ENCODE measurements at places on chromosomes 11 and 22. TPM values are rescaled to one million over a fixed set of nuclear protein-coding genes. Genes with fewer than 3 reads are reported as not detected.
A peak's percentile ranks its signal among the peaks of the same experiment; 100 is the strongest.

Gene DDI1
- total RNA-seq = not detected

Gene MPPED1
- not detected for total RNA-seq

Gene HEPACAM
- not detected for total RNA-seq

Gene CDON
- total RNA-seq = 26.8 TPM

Gene GPR137
- 64.8 TPM for total RNA-seq

Gene PRSS23
- 742 TPM for total RNA-seq

DNA sequence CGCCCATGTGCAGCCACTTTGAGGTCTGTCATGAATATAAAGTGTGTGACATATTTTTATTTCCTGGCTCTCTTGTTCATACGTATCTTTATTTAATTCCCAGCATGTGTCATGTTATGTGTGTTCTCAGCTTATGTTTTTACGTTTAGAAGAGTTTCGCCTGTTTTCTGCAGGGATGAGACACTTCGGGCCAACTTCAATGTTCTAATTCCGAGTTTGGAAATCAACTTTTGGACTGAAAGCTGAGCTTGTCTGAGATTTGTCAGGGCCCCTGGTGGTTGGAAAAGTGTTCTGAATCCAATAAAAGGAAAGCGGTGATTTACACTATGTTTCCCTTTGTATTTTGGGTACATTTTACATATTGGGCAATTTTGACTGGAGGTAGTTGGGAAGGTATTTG lies 810.7 kb downstream of the TBC1D22A start:
- DNase-seq = no peak

GRCh38 chr22:35821654-35822053 lies 104.0 kb downstream of the APOL5 start:
- no peak for DNase-seq

DNA sequence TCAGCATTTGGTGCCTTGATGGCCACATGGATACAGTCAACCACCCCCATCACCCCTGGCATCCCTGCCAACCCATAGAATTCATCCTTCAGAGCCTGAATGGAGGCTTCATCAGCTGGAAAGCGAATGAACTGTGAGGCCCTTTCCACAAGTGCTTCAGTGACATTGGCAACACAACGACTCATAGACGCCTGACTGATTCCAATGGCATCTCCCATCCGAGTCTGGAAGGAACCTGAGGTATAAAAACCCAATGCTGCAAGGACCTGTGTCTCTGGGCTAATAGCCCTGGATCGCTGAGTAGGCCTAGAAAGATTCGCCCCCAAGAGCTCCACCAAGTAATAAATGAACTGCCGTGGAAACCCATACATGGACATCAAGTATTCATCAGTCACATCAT lies 1.3 kb downstream of the HARBI1 start:
- no peak for DNase-seq

- DNase-seq = no peak
Observed at GRCh38 chr11:2660357-2660939, 39.3 kb downstream of the KCNQ1OT1 start.

DNA sequence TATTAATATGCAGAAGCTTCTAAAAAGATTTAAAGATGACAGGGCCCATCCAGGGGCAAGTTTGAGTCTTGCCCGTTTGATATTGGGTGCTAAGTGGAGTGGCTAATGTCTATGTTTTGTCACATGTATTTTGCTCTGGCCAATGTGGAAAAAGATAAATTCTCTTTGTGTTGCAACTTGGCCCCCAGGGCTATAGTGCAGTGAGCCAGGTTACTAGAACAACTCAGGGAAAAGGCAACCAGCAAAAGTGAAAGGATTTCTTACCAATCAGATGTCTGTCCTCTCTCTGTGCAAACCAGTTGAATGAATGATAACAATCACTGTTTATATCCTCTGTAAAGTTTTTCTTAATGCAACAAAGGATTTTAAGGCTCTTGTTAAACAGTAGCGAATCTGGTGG lies 4.6 kb upstream of the CLNS1A start:
- no peak for DNase-seq

DNA sequence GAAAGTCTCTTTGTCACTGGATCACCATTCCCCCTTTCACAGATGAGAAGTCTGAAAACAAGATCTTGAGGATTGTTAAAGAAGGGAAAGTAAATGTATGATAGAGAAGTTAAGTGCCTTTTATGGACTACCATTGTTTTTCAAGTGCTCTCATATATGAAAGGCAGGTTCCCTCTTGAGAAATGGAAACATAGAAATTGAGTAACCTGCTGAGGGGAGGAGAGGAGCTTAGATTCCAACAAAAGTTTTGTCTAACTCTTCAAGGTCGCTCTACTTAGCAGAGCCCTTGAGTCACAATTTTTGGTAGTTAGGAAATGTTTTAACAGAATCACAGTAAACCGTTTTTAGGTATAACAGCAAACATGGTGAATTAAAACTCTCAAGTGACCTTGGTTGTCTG lies 80.1 kb downstream of the SVIP start:
- no peak for DNase-seq

- DNase-seq = no peak
Observed at GRCh38 chr11:66835768-66836405, 7.4 kb upstream of the RCE1 start.

GRCh38 chr11:71221201-71221600 lies 31.2 kb downstream of the SHANK2 start:
- DNase-seq = peak; percentile 56

DNA sequence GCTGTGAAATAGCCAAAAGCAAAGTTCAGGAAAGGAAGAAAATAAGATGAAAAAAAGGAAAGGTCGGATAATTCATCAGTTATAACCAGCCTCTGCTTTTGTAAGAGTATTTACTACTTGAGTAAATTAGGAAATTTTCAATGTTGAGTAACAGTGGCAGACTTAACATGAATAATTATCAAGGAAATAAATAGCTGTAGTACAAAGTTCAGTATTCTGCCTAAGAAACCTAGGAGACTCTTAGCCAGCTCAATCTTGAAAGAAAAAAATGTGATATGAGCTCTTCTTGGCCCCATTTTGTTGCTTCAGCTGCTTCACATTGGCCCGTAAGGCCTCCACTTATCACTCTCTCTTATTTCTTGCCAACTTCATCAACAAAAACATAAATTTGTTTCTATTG lies 17.0 kb upstream of the DNAJB7 start:
- DNase-seq = no peak

GRCh38 chr11:130034236-130034635 lies 31.6 kb upstream of the PRDM10 start:
- no peak for DNase-seq

DNA sequence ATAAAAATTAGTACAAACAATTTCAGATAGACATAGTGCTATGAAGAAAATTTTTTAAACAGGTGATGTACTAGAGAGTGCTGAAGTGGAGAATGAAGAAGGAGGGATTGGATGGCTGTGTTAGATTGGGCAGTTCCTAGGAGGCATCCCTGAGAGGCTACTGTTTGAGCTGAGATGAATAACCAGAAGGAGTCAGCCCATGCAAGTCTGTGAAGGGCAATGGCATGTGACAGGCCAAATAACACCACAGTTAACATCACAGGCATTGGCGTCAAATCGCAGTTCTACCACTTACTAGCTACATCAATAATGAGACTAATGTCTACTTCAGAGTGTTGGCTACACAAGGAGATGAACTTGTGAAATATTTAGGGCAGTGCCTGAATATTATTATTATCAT lies 35.4 kb downstream of the HORMAD2 start:
- DNase-seq = no peak

DNA sequence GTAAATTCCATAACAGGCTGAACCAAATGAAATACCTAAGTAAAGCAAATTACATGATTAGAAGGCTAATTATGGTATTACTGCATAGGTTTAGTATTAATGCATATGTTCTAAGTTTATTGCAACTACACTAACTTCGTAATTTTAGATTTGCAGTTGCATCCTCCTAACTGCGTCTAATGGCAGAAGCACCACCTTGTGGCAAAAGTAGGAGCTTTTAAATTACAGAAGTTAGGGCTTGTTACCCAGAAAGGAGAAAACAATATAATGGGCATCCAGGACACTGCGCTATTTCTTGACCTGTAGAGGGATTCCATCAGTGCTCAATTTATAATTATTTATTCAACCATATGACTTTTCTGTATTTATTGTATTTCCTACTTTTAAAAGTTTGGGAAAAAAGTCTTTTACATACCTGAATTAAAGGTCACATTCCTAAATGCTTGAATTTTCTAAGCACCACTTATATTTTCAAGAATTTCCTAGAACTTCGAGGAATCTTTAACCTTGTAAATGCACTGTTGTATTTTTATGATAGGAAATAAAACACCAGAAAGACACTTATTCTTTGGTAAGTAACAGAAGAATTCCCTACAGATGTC lies 16.3 kb upstream of the GPR83 start:
- DNase-seq = no peak

DNA sequence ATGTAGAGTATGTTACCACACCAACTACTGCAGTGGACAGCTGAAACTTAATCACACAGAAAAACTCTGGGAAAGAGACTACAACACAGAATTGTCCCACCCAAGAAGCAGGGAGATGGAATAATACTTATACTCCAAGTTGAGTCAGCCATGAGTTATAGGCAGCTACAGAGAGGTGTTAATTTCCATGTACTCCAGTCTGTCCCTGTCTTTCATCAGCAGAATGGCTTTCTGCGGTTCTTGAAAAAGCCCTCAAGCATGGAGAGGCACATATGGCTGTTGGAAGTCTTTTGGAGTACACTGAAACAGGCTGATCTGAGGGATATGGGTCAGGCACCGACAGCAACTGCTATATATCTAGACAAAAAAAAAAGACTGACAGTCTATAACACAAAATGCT lies 219.5 kb downstream of the DLG2 start:
- DNase-seq = no peak

DNA sequence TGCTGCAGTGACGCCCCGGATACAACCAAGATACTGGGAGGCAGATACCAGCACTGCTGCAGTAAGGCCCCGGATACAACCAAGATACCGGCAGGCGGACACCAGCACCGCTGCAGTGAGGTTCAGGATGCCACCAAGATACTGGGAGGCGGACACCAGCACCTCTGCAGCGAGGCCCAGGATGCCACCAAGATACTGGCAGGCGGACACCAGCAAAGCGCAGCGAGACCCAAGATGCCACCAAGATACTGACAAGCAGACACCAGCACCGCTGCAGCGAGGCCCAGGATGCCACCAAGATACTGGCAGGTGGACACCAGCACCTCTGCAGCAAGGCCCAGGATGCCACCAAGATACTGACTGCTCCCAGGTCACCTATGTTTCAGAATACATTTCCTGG lies 225.2 kb downstream of the BRD1 start:
- DNase-seq = no peak

DNA sequence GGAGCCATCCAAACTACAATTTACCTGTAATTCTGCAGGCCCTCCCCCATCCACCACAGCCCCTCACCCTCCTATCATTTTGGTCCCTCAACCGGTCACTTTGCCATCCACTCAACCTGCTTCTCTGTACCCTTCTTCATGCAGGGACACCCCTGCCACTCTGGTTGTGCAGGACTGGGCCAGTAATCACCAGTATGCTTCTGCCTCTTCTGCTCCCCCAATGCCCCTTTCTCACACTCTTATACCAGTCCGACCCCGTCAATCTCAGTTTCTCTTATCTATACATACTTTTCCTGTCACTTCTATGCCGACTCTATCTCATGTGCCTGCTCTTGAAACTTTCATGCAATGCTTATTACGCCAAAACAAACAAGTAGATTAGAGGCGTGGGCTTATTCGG lies 5.1 kb upstream of the COMT start:
- no peak for DNase-seq

DNA sequence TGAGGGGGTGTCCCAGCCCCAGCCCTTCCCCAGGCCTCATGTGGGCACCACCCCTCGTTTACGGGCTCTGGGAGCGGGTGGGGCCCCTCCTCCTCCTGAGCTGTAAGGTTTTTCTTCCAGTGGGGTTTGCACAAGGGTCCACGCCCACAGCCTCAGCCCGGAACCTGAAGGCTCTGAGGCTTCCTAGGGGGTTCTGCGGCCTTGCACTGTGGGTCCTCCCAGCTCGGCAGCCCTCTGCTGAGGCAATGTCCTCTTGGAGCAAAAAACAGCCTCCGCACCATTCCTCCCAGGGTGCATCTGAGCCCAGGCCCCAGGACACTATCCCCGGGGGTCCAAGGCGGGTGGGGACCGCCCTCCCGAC lies 14.1 kb downstream of the H19 start:
- DNase-seq = no peak

DNA sequence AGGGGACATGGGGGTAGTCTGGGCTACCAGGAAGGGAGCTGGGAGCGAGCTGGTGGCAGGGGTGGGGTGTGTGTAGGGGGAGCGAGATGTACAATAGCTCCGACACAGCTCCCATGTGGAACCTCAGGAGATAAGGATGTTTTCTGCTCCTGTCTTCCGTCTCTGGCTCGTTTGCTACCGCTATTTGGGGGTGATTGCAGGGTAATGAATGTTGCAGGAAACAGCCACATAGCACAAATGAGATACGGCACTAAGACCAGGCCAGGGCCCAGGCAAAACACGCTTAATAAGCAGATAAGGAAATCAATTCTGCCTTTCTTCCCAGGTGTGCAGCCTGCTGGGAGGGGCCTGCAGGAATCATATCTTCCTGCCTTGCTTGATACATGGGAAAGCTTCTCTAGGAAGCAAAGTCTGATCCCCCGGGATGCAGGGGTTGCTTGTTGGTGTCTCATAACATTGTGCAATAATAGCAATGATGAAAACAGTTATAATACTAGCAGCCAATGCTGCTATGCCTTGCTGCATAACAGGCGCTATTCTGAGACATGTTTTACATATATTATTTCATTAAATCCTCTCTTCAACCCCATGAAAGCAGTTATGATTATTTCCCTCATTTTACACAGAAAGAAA lies 158.7 kb downstream of the ST3GAL4 start:
- peak; percentile 49 for DNase-seq

- DNase-seq = peak; percentile 86
Observed at GRCh38 chr11:1487851-1488574, 1.4 kb upstream of the MOB2 start.

DNA sequence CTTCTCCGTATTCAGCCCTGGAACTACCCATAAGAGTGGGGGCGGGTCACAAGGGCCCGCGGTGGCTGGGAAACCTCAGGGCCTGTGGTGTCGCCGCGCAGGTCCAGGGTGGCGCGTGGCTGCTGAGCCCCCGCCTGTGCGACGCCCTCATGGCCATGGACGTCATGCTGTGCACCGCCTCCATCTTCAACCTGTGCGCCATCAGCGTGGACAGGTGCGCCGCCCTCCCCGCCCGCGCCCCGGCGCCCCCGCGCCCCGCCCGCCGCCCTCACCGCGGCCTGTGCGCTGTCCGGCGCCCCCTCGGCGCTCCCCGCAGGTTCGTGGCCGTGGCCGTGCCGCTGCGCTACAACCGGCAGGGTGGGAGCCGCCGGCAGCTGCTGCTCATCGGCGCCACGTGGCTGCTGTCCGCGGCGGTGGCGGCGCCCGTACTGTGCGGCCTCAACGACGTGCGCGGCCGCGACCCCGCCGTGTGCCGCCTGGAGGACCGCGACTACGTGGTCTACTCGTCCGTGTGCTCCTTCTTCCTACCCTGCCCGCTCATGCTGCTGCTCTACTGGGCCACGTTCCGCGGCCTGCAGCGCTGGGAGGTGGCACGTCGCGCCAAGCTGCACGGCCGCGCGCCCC lies 2.4 kb downstream of the DRD4 start:
- no peak for DNase-seq
